ENCODE measurements at places on chromosomes 5 and 9.

- DNase-seq: no peak
These were observed 121.5 kb upstream of the RAI14 start for GRCh38 chr5:34534523-34535103.

DNA sequence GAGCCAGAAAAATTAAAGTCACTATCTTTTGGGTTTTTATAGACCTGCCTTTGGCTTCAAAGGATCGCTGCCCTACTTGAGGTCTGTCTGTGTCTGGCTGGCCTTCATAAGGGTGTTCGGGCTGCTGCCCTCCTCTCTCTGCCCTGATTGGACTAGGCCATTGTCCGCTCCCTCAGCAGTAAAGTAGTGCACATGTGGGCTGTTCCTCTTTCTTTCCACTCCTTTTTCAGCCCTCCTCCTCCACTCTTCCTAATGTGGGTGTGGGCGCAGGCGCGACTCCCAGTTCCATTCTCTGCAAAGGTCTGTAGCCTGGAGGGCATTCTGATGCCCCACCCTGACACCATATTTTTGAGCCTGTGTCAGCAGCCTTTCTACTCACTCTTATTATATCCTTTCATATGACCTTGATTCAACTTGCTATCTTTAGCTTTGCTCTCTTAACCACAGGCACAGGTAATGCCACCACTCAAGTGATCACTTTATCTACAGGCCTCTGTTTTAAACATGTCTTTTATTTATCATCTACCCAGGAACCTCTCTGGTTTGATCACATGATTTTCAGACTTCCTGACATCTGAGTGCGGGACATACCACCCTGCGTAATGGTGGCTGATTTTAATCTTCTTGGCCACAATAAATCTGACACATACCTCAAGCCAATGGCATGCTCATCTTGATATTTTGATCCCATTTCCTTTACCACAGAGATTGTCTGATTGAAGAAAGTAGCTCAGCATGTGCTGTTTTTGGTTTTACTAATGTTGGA, 144.5 kb downstream of the AOPEP start:
- DNase-seq: peak; percentile 37

DNA sequence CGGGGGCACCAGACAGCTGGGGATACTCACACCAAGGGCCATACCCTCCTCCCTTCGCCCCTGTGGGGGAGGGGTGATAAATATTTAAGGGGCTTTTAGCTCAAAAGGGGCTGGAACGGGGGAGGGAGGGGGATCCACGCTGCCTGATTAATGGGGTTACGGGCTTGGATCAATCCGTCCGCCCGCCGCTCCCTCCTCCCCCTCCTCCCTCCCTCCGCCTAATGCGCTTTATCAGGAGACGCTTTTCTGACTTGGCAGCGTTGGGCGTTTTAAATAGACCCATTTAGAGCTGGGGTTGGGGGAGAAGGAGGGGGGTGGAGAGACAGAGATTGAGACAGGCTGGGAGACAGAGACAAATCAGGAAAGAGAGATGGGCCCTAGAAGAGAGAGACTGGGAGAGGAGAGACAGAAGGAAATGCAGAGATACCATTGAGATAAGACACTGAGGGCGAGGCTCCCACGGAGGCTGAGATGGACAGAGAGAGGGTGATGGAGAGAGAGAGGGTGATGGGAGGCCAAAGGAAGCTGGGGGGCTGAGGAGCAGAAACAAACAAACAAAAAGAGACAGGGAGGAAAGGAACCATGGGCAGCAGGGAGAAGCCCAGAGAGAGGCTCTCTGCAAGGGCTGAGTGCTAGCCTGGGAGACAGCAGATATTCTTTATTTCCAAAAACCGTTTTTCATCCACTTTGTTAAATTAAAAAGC, 10.3 kb downstream of the CNTFR start:
- DNase-seq: no peak

DNA sequence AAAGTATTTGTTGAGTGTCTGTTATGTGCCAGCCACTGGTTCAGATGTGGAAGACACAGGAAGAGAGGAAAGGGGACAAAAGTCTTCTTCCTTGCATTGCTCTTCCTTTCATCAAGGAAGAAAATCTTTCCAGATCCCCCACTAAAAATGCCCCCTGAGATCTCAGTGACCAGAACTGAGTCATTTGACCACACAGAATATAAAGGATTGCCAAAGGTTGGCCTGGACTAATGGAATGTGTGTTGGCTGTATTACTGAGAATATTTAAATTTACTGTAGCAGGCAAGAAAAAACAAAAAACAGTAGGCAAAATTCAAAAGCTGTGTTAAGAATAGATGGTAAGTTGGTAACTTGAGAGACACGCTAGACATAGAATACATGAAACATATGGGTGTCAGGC, 10.0 kb upstream of the SEPTIN8 start:
- DNase-seq: no peak

DNA sequence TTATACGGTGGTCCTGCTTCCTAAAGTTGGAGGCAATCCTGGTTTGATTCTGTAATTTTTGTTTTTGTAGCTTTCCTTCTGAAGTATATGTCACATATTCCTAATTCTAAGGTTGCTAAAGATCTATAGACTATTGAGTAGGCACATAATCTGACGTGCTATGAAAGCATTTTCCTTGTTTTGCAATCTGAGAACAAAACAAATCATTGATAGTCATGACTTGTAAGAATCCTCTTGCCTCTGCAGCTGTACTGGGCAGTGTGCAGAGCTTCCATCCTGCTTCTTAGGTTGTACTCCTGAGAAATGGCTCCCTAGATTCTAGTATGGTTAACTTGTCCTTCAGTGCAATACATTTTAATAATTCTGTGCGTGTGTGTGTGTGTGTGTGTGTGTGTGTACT, 35.4 kb downstream of the SEMA6A start:
- no peak for DNase-seq
